ENCODE measurements at places on chromosomes 11 and 22.
A peak's percentile ranks its signal among the peaks of the same experiment; 100 is the strongest.

DNA sequence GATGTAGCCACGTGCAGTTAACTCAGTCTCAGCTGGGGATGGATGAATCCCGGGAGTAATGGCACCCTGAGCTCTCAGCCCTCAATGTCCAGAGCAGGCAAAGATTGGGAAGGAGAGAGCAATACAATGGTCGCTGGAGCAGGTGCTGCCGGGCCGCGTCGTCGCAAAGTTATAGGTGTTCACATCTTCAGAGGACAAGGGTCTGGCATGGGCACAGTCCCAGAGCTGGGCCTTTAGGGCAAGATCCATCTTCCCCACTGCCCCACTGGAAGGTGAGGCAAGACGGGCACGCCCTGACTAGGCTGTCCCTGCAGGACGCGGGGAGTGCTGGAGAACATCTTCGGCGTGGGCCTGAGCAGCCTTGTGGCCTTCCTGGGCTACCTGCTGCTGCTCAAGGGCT is 7.6 kb downstream of the PCNX3 start:
- no peak for DNase-seq

- no peak for DNase-seq
These were observed 32.2 kb downstream of the LIMK2 start for GRCh38 chr22:31244046-31244942.

DNA sequence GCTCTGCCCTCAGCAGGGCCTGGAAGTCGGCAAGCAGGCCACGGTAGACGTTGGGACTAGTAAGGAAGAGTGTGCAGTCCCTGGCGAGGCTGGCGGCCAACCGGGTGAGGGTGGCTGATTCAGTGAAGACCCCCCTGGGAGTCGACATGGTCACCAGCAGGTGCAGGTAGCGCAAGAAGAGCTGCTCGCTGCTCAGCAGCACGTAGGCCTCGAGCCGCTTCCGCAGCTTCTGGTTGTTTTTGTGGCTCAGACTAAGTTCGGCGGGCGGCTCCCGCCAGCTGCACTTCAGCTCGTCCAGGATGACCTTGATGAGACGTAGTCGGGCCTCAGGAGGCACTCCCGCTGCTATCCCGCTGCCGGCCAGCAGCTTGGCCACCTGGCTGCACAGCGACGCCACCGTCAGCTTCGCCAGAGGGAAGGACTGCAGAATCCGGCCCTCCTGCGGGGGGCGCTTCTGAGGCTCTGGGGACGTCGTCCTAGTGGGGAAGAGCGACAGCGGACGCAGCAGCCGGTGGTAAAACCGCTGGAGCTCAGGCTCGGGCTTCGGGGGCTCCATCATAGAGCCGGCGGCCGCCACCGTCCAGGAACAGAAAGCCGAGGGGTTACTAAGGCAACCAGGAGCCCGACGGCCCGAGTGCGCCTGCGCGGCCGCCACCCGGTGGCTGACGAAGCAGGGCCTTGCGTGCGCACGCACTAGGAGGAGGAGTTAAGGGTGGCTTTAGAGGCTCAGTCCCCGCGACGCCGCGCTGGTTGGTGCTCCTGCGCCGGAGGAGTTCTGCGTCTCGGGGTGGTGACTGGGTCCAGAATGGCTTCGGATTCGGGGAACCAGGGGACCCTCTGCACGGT is at the start of the genes CCDC87 and CCS:
CCDC87 (minus strand) TSS at position 607 of the 846 bp plus-strand sequence; CDS start at position 559, 48 bp downstream.
CCS (plus strand) TSS at position 729 of the 846 bp plus-strand sequence; CDS start at position 806, 77 bp downstream.
- DNase-seq = peak; percentile 95

DNA sequence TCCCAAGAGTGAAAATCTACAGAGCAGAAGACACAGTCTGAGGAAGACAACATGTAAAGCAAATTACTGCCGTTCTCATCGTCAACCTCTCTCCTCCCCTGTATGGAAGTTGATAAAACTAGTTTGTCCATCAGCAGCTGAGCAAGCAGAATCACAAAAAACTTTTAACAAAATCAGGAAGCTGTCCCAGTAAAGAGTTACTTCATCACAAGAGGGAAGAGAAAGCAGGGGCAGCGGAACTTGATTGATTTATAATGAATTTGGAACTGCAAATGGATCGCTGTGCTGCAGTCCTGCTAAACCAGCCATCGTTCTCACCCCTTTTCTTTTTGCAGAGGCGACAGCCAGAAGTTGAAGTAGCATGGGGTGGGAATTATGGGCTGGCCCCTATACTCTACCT is 13.7 kb upstream of the UCP3 start:
- DNase-seq = no peak

- DNase-seq = no peak
These were observed 16.4 kb upstream of the AMOTL1 start for GRCh38 chr11:94751786-94752185.

DNA sequence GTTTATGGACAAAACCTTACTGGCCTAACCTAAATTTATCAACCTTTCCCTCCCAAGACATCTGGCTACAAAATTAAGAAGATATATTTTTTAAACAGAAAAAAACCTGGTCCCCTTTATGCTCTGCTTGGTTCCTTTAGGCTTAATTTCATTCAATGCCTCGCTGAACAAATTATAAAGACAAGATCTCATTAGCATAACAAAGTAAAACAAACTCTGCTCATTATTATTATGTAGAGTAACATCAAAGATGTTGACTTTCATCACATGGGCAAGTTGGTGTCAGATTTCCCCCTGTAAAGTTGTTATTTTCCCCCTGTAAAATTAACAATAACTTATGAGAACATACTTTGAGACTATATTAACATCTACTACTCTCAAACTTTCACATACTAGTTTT is 11.0 kb downstream of the RRAS2 start:
- DNase-seq = no peak

DNA sequence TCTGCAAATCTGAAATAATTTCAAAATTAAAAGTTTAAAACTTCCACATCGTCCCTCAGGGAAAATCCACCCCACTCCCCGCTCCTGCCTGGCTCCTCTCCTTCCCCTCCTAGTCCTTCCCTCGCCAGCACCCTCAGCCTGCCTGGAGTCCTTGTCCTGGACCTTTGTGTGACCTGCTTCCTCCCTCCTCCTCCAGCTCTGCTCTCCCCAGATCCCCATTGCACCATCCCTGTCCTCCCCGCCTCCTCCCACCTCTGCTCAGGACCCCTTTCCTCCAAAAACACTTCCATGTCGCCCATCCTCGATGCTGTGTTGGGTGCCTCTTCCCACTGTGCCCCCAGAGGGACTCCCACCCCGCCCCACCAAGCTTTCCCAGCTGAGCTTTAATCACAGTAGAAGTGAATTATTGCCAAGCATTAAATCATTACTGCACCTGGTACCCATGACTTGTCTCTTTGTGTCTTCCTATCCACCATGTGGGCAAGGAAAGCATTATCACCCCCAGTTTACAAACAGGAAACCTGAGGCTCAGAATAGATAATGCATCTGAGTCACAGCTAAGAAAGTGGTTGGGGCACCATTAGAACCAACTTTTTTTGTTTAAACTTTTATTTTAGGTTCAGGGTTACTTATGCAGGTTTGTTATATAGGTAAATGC is 2.4 kb upstream of the ZP1 start:
- DNase-seq = no peak

DNA sequence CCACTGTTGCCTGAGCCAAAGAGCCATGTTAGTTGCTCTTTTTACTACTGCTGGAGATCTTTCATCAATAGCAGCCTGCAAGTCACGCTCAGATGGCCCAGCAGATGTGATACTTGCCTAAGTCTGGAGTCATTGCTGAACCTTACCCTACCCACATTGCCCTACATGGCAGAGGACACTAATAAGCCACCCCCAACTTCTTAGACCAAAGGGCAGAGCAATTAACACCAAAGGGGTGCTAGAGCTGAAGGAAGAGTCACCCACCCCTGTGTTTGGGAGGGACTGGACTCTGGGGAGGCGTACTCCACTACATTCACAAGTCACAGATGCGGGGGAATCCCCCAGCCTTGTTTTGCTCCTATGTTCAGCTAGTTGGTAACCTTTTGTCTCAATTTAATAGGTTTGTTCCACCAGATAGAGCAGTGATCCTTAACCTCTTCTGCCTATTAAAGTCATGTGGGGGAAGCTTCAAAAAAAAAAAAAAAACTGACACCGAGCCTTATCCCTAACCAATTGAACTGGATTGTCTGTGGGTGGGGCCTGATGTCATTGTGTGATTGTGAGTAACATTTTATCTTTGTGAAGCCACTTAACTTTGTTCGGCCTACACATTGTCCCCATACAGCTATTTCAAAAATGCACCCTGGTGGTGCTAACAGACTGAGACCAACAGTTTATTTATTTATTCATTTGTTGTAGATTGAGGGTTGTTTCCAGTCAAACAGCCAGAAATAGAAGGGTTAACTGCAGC is 13.1 kb downstream of the ADM start:
- DNase-seq = no peak

- no peak for DNase-seq
These were observed at the start of gene IGSF22 for GRCh38 chr11:18726040-18726439. Gene IGSF22, minus strand, starts transcription at chr11:18726188. Its CDS starts 1,952 bp downstream, at chr11:18724236.

- DNase-seq = peak; percentile 99
These were observed 3.9 kb downstream of the SH3BP1 start for GRCh38 chr22:37643225-37643847.

DNA sequence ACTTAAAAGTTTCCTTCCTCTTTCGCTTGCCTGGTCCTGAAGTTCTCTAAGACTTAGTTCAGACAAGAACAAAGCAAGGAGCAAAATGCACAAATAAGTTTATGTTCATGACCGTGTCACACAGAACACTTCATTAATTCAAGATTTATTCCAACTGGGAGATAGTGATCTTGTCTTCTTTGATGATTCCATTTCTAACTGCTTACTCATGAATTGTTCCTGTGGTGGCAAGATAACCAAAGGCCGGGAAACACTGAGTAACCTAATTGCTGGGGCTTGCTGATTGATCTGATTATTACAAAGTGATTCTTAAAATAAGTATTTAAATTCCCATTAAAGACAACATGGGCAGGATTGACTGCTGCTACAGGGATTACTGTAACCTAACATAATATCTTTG is 1462.9 kb upstream of the RAG2 start:
- no peak for DNase-seq

GRCh38 chr11:129728581-129728980 is 87.1 kb upstream of the TMEM45B start:
- no peak for DNase-seq

DNA sequence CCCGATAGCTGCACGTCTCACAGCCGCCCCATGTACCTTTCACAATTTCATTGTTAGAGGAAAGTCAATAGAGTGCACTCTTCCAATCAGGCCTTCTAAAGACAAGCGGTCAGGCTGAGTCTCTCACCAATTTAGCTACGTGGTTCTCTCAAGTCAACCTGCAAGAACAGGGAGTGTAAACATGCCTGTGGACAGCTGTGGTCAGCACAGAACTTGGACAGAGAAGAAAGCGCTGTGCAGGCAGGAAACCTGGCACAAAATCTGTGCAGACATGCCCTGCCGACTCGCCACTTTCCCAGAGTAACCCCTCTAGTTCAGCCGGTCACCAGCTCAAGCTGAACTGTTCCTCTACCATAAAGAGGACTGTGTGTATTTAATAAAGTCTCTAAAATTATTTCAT is 39.5 kb downstream of the CHKA start:
- no peak for DNase-seq

DNA sequence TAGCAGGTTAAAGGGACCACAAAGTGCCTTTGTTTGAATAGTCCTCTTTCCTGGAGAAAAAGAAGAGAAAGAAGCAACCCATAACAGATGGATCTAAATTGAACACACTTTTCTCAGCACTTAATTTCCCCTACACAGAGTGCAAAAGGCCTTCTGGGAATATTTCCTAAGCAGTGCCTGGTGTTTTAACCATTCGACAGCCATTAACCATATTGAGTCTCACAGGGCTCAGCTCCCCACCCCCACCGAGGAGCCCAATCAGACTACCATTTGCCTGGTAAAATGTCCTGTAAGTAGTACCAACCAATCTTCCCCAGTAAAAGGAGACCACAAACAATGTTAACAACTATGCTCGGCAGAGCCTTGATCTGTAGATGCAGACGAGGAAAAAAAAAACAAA is 40.7 kb upstream of the SLC6A5 start:
- no peak for DNase-seq

DNA sequence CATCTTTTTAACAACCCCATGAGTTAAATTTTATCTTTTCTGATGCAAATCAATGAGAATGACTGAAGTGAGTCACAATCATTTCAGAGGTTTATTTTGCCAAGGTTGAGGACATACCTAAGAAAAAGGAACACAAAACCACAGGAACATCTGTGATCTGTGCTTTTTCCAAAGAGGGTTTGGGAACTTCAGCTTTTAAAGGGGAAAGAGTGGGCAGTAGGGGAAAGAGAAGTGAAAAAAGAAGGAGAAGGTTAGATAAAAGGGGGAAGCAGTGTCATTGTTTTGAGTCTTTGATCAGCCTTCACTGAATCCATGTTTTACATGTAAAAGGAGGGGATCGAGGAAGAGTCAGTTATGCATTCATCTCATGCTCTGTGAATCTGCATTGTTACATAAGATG is 45.3 kb upstream of the SPON1 start:
- no peak for DNase-seq

DNA sequence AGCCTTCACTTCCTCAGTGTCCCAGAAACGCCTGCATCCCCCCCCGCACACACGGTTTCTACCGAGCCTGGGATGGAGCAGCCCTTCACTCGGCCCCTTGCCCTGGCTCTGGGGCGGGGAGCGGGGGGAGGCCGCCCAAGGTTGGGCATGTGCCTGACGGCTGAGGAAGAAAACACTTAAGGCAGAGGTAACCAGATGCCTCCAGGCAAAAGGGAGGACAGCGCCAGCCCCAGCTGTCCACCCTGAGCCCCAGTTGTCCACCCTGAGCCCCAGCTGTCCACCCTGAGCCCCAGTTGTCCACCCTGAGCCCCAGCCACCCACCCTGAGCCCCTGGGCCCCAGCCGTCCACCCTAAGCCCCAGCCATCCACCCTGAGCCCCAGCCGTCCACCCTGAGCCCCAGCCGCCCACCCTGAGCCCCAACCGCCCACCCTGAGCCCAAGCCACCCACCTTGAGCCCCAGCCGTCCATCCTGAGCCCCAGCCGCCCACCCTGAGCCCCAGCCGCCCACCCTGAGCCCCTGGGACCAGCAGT is 3.8 kb upstream of the TTLL8 start:
- no peak for DNase-seq

GRCh38 chr22:20591295-20591645 is 83.9 kb downstream of the MED15 start:
- DNase-seq = no peak

GRCh38 chr11:31958076-31958735 is 132.7 kb upstream of the RCN1 start:
- peak; percentile 76 for DNase-seq

DNA sequence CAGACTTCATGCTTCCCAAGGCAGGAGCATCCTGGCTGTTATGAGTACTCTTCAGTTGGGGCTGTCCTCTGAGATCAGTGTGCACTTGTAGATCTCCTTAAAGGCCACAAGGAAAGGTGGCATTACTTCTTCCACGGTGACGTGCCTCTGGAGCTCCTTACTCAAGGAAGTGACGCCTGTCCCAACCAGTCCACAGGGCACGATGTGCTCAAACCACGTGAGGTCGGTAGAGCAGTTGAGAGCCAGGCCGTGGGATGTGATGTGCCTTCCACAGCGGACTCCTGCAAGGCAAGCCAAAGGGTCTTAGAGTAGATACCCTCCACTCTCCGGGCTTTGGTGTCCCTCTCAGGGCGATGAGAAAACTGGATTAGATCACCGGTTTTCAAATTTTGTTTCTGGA is 1.4 kb downstream of the LIPT2 start:
- DNase-seq = no peak

GRCh38 chr11:110481523-110481922 is 51.8 kb downstream of the FDX1 start:
- no peak for DNase-seq
